ENCODE measurements at places on chromosomes 6 and 20.

GRCh38 chr6:128007658-128008057, 106.8 kb upstream of the THEMIS start:
- DNase-seq = no peak

GRCh38 chr6:32074996-32075532, 34.1 kb downstream of the TNXB start:
- no peak for DNase-seq

- DNase-seq = no peak
Measured at GRCh38 chr20:17806739-17807441, 107.1 kb downstream of the BANF2 start.

DNA sequence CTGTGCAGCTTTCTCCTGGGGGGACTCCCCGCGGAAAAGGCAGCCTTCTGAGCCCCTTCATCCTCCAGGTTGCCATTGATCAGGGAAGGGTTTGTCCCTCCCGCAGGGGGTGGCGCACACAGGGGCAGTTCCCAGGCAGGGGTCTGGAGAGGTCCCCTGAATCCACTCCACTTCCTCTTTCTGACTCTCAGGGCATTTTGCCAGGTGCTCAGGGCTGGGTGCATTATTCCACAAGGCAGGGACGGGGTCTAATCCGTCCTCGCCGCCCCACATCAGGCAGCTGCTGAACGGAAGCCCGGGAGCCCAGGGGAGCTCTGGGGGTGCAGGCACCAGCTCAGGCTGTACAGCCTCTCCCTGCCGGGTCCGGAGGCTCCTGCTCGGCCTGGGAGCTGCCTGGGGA, 180.9 kb downstream of the TTLL2 start:
- DNase-seq = no peak

DNA sequence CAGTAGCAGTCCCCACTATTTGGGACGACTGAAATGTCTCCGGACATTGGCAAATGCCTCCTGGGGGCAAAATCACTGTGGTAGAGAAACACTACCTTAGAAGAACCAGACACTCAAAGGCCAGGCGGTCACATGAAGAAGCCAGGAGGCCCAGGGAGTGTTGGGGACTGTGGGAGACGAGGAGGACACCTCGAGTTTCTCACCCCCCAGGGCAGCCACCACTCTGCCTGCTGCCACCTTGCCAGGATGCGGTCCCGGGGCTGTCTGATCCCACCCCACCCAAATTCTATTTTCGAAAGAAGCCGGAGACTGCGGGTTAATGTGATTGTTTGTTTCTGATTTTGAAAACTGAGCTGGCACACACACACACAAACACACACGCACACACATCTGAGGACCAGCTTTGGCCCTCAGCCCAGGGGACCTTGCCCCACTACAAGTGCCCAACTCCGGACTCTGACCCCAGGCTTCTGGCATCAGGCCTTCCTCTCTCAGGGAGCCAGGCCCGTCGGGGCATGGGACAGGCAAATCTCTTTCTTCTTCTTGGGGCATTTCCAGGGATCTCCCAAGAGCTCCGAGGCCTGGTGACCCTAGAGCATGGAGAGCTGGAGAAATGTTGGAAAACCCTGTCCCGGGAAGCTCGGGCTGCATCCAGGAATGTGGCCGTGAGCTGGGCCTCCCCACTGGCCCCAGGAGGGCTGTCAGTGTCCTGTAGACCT, 187.5 kb upstream of the PMEPA1 start:
- DNase-seq = no peak

GRCh38 chr6:7512320-7512719, 29.2 kb upstream of the DSP start:
- no peak for DNase-seq

GRCh38 chr6:151763938-151764680, 43.4 kb upstream of the ESR1 start:
- no peak for DNase-seq

DNA sequence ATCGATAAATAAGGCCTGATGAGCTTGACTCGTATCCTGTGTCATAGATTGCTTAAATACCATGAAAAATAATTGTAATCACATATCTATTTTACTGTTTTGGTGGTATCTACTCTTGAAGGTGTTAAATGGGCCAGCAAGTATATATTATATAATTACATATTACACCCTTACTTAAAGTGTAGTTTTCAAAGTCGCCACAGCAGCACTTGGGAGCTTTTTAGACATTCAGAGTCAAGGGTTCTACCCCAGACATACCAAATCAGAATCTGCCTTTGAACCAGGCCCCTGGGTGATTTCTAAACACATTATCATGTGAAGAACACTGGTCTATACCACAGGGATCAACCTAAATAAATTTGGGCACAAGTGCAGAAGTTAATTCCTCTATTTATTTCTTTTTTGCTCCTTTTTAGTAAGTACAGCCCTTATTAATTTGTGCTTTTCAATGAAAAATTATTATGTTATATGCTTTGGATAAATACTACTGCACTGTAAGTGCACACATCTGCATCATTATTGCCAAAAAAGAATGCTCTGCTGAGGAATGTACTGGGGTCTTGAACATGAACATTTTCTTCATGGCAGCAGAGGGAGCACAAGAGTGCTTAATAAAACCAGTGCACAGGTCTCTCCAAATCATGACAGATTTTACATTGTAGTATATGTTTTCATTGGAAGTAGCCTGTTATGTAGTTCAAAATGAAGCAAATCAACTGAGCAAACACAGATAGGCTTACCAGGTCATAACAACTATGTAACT, 3.1 kb upstream of the ATXN1 start:
- no peak for DNase-seq

DNA sequence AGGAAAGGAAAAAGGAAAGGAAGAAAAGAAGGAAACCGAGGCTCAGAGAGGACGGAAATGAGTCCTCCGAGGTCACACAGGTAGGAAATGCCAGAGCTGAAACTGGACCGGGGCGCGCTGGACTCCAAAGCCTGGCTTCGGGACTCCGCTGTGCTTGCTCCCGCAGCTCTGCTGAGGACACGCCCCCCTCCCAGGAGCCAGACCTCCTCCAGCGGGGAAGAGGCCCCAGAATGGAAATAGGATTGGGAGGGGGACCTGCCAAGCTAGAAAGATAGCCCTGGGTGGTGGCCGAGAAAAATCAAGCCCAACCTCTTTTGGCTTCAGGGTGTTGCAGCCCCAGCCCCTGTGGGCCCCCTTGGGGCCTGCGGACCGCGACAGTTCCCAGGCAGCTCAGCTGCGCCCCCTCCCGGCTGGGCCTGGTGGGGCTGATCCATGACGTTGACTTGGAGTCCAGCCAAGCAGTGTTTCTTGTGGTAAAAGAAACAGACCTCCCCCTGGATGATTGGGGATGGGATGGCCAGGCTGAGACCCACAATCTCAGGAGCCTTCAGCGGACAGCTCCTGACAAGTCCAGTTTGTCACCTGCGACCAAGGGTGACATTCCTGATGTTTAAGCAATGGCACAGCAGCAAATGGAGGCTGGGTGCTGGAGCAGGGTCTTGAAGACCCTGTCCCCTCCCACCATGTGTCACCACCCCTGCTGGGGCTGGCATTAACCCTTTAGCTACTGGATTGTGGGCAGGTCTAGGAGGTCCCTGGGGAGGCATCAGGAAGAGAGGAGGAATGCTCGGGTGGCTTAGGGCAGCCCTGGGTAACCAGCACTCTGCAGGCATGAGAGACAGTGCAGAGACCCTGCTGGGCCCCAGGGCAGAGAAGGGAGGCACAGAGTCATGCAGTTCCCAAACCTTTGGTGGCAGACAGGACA, 55.4 kb downstream of the RIPOR3 start:
- peak; percentile 12 for DNase-seq

- no peak for DNase-seq
Measured at GRCh38 chr6:14882394-14883026, 363.4 kb upstream of the JARID2 start.

- DNase-seq = no peak
Measured at GRCh38 chr6:20542927-20543602, 8.8 kb downstream of the CDKAL1 start.

DNA sequence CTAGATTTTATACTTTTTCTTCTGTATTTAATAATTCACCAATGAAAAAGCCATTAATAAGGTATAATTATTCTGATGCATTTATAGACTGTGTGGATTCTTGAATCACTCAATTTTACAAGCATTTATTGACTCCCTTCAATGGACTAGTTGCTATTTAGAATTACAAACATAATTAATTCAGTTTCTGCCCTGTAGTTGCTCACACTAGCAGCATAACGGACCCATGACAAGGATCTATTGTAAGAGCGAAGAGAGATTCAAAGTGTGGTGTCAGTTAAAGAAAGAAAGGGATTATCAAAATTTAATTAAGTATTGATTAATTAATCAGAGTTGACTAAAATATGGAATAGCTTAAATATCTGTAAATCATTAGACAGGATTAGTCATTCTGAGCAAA, 602.6 kb upstream of the PTCHD4 start:
- no peak for DNase-seq

DNA sequence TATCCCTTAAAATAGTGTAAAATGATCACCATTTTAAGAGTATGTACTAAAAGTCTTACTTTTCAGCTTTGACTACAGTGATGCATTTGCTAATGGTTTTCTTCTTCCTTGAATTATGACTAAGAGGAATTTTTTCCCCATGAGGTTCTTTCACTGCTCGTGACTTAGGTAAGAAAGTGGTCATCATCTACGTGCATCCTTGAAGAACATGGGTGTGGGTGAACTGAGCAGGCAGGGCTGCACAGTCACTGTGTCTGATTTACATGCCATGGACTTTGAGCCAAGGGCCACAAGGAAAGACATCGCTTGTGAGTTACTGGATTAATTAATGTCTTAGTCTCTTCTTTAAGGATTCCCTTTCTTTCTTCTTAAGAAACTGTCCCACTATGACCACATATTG, 33.3 kb downstream of the NQO2 start:
- DNase-seq = no peak

DNA sequence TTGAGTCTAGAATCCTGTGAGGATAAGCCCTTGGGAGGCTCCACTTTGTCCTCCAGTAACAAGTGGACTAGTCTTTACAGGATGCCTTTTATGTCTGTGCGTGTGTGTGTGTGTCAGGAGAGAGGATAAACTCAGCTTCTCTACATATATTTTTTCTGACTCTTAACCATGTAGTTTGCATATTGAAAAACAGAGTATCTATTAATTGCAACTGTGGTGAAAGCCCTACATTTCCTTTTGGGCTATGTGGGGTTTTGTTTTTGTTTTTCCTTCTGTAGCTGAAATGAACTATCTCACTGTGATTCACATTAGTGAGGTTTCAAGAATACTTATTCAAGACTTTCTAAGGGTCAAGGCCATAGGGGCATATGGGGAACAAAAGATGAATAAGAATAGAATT, 17.7 kb downstream of the TPBG start:
- no peak for DNase-seq

- no peak for DNase-seq
Measured at GRCh38 chr20:23627501-23627900, 10.3 kb downstream of the CST3 start.

DNA sequence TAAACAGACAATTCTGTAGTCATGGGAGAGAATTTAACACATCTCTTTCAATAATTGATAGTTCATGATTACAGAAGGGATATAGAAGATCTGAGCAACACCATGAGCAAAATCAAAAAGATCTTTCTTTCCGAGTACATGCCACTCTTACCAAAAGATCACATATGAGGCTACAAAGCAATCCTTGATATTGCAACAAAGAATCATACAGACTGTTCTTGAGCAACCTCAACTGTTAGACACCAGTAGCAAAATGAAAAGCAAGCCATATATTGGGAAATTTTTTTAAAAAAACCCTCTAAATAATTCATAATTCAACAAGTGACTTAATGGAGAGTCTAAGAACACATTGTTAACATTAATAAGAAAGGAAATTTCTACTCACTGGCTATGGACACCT, 3.6 kb upstream of the CD83 start:
- no peak for DNase-seq

Measured in activated CD4-positive, CD25-positive, alpha-beta regulatory T cell (primary cell).